ENCODE measurements at places on chromosomes 11 and 22. TPM values are rescaled to one million over a fixed set of nuclear protein-coding genes. Genes with fewer than 3 reads are reported as not detected.

SLC39A13 gene
- polyA plus RNA-seq, result 24.4 TPM

STK33 gene
- polyA plus RNA-seq, result not detected

DNA sequence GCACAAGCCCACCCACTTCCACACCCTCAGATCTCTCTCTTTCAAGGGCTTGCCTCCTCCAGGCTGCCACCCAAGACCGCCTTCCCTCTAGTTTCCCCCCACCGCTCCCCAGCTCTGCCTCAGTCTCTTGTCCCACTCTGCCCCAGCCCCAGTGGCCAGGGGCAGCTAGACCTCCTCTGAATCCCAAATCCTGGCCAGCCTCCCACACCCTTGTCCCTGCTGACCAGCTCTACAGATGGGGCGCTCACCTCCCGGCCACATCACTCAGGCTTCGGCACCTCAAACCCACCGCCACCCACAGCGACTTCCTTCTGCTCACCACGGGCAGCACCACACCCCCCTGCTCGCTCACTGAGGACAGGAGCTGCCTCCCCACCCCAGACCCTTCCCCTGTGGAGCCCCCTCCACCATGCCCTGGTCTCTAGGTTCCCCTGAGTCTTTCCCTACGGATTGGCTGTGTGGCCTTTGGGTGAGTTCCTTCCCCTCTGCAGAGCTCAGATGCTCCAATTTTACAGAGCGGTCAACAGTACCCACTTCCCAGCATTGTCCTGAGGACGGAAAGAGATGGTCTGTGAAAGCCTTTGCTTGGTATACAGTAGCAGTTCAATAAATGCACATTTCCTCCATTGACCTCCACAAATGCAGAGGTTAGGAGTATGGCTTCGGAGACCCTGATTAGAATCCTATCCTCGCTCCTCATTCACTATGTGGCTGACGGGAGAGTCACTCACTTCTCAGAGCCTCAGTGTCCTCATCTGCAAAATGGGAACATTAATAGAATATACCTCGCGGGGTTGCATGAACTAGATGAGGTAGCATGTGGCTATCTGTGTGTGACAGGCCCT is 11.5 kb upstream of the SPI1 start:
- no peaks in the 10 kb centered on the region for H3K36me3 ChIP-seq
- H3K4me1 ChIP-seq, result peaks cover 29% of the 10 kb centered on the region
- no peak overlapping the region for H3K27ac ChIP-seq
- no peak overlapping the region for H3K4me3 ChIP-seq
- H3K27me3 ChIP-seq, result no peaks in the 10 kb centered on the region

GRCh38 chr11:88484873-88485621 is 147.5 kb upstream of the CTSC start:
- no peak overlapping the region for H3K27ac ChIP-seq
- peak; percentile 52 for DNase-seq
- H3K27me3 ChIP-seq, result no peaks in the 10 kb centered on the region
- H3K36me3 ChIP-seq, result no peaks in the 10 kb centered on the region
- no peak overlapping the region for H3K4me3 ChIP-seq

GRCh38 chr11:14544611-14545010 is 24.4 kb upstream of the PSMA1 start:
- DNase-seq, result no peak
- no peak overlapping the region for H3K27ac ChIP-seq
- no peaks in the 10 kb centered on the region for H3K27me3 ChIP-seq
- no peaks in the 10 kb centered on the region for H3K4me1 ChIP-seq
- H3K36me3 ChIP-seq, result no peaks in the 10 kb centered on the region

GRCh38 chr11:101816613-101817012 is 98.2 kb upstream of the CEP126 start:
- no peak overlapping the region for H3K4me3 ChIP-seq
- H3K27me3 ChIP-seq, result no peaks in the 10 kb centered on the region
- DNase-seq, result no peak
- H3K27ac ChIP-seq, result no peak overlapping the region

SPON1 gene
- 0.86 TPM for polyA plus RNA-seq

HTR3B gene
- not detected for polyA plus RNA-seq

GRCh38 chr11:110860461-110860860 is 148.2 kb upstream of the ARHGAP20 start:
- H3K4me3 ChIP-seq, result no peak overlapping the region
- H3K27ac ChIP-seq, result no peak overlapping the region
- DNase-seq, result no peak
- no peaks in the 10 kb centered on the region for H3K27me3 ChIP-seq
- H3K4me1 ChIP-seq, result no peaks in the 10 kb centered on the region
- no peaks in the 10 kb centered on the region for H3K36me3 ChIP-seq

OR5T3 gene
- not detected for polyA plus RNA-seq

TRIM48 gene
- not detected for polyA plus RNA-seq

DNA sequence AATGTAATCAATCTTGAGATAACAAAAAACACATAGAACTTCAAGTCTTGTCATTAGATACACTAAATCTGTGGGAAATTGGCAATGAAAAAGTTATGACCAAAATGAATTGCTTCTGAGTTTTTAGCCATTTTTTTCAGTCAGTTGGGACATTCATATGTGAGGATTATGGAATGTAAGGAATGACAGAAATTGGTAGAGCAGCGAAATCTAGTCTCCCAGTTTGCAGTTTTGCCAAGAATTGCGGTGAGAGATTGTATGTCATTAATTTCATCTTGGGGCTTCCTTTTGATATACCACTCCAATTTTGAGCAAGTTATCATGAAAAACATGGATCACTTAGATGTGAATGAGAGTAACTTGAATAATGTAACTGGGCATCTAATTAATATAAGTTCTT is 49.9 kb downstream of the SIK2 start:
- no peak overlapping the region for H3K27ac ChIP-seq
- no peaks in the 10 kb centered on the region for H3K27me3 ChIP-seq
- no peak for DNase-seq

GRCh38 chr22:37051391-37052385 is at the start of gene KCTD17:
TSS of gene KCTD17 (plus strand) at chr22:37051742. CDS start at chr22:37051761, 19 bp downstream.
- H3K27ac ChIP-seq, result no peak within 1 kb of the TSS
- H3K4me3 ChIP-seq, result peak within 1 kb of the TSS; percentile 30

DNA sequence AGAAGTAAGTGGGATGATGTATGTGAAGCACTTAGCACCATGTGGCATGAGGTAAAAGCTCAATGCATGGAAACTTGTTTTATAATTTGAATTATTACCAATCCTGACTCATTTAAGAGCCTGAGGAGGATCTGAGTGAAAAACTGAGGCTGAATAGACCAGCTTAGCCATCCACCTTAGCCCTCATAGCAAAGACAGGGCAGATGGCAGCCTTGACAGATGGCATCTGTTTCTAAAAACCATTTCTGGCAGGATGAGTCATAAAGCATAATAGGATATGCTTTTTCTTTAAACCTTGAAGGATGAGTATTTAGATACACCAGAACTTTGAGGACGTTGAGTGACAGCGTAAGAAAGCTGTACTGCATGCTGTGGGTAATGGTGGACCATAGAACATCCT is 61.0 kb upstream of the NAV2 start:
- no peak for DNase-seq
- no peaks in the 10 kb centered on the region for H3K27me3 ChIP-seq
- no peak overlapping the region for H3K27ac ChIP-seq
- no peaks in the 10 kb centered on the region for H3K36me3 ChIP-seq

SPA17 gene
- 1.0 TPM for polyA plus RNA-seq

DNA sequence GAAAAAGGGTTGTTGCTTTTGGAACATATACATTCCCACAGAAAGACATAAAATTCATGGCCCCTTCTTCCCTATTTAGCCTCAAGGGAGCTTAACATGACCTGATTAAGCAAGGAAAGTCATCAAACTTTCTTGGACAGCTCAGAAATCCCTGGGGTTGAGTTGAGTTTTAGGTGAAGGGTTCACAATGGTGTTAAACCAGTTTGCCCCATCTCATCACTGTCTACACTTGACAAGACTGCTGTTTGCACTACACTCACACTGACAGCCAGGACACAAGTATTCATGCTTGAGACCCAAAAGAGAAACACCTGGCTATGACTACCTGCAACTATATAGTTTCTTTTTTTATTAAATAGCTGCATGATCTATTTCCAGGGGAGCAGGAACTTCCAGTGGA is 209.8 kb upstream of the TMEM45B start:
- H3K4me1 ChIP-seq, result no peaks in the 10 kb centered on the region
- no peaks in the 10 kb centered on the region for H3K27me3 ChIP-seq
- no peak for DNase-seq
- no peak overlapping the region for H3K27ac ChIP-seq
- no peaks in the 10 kb centered on the region for H3K36me3 ChIP-seq

IGSF9B gene
- polyA plus RNA-seq, result 2.9 TPM

DNA sequence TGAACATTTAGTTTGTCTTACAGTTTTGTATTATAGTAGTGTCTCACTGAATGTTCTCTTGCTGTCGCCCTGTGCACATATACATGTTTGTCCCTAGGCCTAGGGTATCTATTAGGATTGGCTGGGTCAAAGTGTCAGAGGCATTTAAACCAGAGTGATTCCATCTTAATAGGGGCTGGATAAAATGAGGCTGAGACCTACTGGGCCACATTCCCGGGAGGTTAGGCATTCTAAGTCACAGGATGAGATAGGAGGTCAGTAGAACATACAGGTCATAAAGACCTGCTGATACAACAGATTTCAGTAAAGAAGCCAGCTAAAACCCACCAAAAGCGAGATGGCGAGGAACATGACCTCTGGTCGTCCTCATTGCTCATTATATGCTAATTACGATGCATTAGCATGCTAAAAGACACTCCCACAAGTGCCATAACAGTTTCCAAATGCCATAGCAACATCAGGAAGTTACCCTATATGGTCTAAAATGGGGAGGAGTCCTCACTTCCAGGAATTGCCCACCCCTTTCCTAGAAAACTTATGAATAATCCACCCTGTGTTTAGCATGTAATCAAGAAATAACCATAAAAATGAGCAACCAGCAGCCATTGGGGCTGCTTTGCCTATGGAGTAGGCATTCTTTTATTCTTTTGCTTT is 82.6 kb downstream of the LDLRAD3 start:
- DNase-seq, result no peak
- no peaks in the 10 kb centered on the region for H3K4me1 ChIP-seq
- H3K27ac ChIP-seq, result no peak overlapping the region
- H3K36me3 ChIP-seq, result no peaks in the 10 kb centered on the region

Data from CD4-positive, CD25-positive, alpha-beta regulatory T cell (primary cell).